ENCODE measurements at places on chromosomes 12 and 14. TPM values are rescaled to one million over a fixed set of nuclear protein-coding genes. Genes with fewer than 3 reads are reported as not detected.

ASPG gene
- total RNA-seq, result not detected

MIP gene
- total RNA-seq, result not detected

TUNAR gene
- 0.34 TPM for total RNA-seq

DNA sequence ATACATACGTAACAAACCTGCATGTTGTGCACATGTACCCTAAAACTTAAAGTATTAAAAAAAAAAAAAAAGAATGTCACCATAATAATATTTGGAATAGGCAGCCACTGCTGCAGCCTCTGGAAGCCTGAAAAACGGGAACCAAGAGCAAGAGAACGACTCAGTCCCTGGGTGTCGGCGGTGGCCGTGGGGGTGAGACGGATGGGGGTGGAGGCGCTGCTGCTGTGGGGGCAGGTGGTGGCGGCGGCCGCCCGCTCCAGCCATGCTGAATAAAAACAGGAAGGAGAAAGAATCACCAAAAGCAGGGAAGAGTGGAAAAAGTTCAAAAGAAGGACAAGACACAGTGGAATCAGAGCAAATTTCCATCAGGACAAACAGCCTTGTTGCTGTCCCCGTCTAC lies 46.9 kb downstream of the ZFYVE21 start:
- DNase-seq, result no peak

GRCh38 chr14:49692193-49692757 lies 645 bp upstream of the KLHDC1 start:
- DNase-seq, result no peak

Data from Daoy (cell line).